ENCODE measurements at places on chromosomes 3 and 15.

- DNase-seq: no peak
Observed at GRCh38 chr3:40264451-40264850, 45.1 kb upstream of the EIF1B start.

- DNase-seq: peak; percentile 65
Observed at GRCh38 chr3:101042996-101043686, 49.9 kb upstream of the ABI3BP start.

DNA sequence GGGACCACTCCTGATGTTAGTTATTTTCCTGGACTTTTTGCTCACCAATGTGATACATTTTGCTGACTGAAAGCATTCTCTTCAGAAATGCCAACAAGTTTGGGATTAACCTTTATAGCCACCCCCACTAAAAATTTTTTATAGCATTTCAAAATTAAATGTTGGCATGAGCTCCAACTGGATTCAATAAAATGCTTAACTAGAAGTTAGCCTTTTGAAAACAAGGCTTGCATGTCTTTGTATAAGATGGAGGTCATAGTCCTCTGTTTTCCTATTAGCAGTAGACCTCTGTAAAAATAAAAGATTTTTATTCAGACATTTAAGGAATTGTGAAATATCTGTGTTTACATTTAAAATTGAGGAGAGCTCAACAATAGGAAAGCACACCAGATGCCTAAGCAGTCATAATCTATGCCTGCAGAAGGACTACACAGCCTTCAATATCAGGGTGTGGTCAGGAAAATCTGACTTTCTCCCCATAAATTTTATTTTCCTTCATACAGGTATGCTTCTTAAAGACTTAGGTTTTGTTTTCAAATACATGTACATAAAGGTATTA, 87.2 kb downstream of the DNAJC13 start:
- no peak for DNase-seq

- no peak for DNase-seq
Observed at GRCh38 chr15:67241132-67241855, 13.2 kb downstream of the AAGAB start.

DNA sequence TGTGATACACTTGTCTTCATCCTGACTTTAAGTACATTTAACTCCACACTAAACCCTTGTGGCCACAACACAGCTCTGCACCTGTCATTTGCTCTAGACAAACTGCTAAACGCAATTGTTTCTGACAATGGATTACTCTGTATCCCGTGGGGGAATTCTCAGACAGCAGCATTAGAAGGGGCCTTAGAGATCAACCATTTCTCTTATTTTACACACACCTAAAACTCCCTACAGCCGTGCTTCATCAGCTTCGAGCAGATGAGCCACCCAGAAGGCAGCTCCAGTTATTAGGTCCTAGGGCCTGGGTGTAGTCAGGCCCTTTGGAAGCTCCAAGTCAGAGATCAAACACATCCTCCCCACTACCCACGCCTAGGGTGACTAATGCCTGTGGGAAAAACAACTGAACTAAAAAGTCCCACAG, 1.3 kb upstream of the IL12A start:
- DNase-seq: no peak

DNA sequence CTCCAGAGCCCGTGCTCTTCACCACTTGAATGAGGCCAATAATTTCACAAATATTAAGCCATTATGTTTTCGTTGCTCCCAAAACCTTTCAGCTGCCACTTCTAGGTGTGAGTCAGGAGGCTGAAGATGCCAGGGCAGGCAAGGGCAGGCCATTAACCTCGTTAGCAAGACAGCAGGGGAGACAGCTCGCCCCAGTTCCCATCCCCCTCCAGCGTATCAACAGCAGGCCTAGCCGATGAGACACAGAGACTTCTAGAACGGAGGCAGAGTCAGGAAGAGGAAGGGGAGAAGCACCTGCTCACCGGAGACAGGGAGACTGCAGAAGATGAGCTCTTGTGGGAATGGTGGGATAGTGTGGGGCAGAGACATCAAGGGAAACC, 28.0 kb upstream of the PLA2G4E start:
- DNase-seq: no peak

- no peak for DNase-seq
Observed at GRCh38 chr3:164380156-164380555, 698.1 kb downstream of the SI start.

GRCh38 chr3:65833761-65834505, 204.8 kb downstream of the MAGI1 start:
- peak; percentile 71 for DNase-seq

DNA sequence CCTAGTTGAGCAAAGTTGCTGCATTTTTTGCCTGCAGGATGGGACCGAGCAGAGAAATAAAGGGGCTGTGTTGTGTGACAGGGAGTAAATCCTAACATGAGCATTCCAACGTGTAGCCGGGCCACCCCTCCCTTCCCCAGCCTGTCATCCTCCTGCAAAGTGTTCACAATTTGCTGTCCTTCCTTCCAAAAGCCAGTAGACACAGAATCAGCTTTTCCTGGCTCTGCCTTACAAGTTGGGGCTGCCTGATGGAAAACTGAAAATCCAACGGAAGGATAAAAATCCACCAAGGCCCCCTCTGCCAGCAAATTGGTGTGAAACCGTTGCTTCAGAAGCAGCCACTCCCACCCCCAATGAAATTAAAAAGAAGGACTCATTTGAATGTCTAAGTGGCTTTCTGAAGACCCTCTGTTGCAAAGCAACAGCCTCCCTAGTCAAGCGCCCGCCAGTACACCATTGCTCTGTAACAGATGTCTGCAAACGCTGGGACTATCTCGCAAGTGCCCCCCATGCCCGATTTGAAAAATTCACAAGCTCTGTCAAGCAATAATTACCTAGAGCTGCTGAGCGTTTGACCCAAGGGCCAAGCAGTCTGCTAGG, 665 bp downstream of the FRMD4B start:
- no peak for DNase-seq

- peak; percentile 93 for DNase-seq
Observed at GRCh38 chr3:120498556-120499346, 48.0 kb upstream of the FSTL1 start.

DNA sequence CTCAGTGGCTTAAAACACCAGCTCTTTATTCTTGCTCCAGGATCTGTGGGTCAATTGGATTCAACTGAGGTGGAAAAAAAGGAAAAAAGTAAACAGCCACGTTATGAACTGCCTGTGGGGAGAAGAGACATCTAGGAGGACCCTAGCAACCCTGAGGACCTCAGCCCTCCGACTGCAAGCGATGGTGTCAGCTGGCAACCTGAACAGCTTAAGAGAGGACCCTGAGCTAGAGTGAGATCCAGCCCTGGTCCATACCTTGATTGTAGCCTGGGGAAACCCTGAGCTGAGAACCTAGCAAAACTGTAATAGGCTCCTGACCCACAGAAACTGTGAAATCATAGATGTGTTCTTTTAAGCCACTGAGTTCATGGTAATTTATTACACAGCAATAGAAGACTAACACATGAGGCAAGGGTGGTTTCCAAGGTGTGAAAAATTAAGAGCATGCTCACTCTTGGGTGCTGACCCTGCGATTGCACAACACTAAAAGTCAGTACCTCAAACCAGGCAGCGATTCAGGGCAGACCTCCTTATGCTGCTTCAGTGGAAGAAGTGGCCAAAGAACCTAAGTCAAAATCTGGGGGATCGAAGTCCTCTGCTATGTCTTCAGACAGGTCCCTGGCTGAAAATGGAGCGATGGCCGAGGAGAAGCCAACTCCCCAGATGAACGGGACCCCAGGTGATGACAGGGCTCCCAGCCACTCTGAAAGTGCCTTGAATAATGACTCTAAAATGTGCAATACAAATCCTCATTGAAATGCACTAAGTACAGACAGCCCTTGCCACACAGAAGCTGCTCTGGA, 57.7 kb downstream of the GASK1A start:
- no peak for DNase-seq

GRCh38 chr3:30502742-30503073, 103.7 kb upstream of the TGFBR2 start:
- DNase-seq: peak; percentile 74

GRCh38 chr3:48564022-48564421, 441 bp upstream of the UCN2 start:
- DNase-seq: peak; percentile 67

- DNase-seq: no peak
Observed at GRCh38 chr3:116492379-116492778, 47.1 kb upstream of the LSAMP start.

- DNase-seq: no peak
Observed at GRCh38 chr3:197027896-197028727, 1.5 kb downstream of the MELTF start.

DNA sequence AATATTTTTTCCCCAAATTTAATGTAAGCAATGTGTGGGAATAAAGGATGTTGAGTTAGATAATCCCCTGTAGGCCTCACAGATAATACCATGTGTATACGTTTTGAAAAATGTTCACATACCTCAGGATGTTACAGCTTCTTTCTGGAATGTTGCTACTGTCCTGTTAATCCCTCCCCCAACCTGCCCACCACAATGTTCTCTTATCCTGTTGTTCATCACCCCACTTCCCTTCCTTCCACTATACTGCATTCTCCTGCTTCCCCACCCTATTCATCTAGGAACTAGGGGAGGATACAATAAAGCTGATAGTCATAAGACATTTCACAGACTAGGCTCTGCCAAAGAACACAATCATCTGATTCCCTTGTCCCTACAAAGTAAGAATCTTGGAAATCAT, 92.1 kb downstream of the IGF2BP2 start:
- peak; percentile 92 for DNase-seq

DNA sequence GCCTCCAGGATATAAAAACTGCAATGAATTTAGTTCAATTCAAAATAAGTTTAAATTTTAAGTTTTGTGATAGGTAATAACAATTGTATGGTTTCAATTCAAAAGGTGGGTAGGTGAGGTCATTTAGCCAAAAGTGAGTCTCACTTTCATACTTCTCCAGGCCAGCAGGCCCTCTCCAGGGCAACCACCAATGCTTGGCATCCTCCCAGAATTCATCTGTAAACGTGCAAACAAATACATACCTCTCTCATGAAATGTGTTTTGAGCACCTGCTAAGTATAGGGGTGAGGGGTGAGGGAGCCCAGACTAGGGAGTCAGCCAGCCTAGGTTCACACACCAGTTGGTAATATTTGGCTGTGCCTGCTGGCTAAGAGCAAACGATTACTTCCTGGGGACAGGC, 22.0 kb upstream of the RBSN start:
- DNase-seq: no peak

- no peak for DNase-seq
Observed at GRCh38 chr3:171648069-171648468, 162.2 kb downstream of the PLD1 start.

GRCh38 chr3:62363275-62363674, 10.1 kb downstream of the FEZF2 start:
- DNase-seq: no peak

- no peak for DNase-seq
Observed at GRCh38 chr15:39312984-39313383, 267.9 kb upstream of the THBS1 start.

DNA sequence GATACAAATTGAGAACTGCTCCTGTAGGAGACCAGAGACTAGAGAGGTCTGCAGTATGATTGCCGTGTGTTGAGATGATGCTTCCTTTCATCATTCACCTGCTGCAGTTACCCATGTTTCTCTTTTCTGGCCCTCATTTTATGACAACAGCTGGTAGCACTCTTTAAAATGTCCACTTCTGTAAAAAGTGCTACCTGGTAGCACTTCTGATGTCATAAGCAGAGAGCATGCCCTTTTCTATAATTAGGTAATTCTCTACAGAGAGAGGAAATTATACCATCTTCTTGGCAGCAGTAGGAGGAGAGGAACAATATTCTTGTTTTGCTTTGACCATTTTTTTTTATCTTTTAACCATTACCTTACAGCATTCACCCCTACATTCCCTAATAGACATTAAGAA, 123.8 kb downstream of the PPM1L start:
- DNase-seq: no peak

DNA sequence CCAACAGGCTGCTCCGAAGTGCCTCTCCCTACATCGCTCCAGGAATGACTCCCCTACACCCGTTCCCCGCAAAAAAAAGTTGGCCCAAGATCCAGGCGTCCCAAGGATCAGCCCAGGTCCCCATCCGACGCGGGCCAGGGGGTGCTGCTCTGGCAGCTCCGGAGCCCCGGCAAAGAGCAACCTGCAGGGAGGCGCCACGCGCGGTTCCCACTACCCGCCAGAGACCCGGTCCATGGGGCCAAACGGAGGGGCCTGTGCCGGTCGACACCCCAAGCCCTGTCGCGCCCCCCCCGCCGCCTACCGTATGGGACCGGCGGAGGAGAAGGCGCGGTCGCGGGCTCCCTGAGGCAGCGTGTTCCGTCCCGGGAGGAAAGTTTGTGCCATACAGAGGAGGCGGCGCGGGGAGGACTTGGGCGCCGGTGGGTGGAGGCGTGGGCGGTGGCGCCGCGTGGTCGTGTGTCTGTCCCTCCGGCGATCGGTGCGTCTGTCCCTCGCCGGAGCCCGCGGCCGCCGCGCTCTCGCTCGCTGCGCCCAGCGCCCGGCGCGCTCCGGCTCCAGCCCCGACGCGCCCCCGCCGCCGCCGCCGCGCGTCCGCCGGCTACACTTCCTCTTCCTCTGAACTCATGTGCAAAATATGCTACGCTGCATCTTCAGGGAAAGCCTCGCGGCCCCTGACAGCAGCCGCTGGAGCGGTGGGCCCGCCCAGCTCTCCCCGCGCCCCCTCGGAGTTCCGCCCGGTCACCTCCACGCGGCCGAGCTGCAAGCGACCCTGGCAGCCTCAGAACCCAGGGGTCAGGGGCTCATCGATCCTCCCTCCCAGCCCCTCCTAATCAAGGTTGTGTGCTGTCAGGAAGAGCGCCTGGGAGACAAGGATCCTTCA, at the start of gene RFTN1:
Gene RFTN1, minus strand, starts transcription at position 559 of the 880 bp plus-strand sequence. CDS start 19,830 bp downstream, outside the sequence.
- no peak for DNase-seq

GRCh38 chr3:51722362-51722761, 15.5 kb downstream of the GRM2 start:
- no peak for DNase-seq

- no peak for DNase-seq
Observed at GRCh38 chr3:161230621-161231171, 9.6 kb downstream of the NMD3 start.

DNA sequence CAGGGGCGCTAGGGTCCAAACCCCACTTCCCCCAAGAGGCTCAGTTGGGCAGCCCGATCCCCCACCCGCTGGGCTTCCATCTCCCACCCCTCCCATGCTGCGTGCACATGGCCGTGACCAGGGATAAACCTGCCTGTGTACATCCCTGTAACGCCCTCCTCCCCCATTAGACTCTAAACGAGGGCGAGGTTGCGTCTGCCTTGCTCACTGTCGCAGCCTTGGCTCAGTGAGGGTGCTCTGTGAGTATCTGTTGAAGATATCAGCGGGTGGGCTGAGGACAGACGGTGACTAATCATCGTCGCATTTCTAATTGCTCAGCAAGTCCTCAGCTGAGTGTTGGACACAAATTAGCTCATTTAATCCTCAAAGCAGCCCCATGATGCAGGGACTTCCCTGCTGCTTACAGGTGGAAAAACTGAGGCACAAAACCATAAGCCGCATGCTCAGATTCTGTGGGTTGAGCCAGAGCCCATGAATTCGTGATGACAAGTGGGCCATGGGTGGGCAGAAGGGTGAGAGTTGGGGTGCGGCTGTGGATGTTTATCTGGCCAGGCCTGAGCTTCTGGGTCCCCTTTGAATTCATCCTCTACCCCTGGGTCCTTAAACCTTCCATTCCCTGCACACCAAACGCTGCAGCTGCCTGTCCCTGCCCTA, 26.0 kb downstream of the FBLN2 start:
- no peak for DNase-seq

- no peak for DNase-seq
Observed at GRCh38 chr3:132925256-132925930, 112.8 kb upstream of the TMEM108 start.

Measured in HS-5 (cell line).